CD4-positive, alpha-beta T cell treated with Interleukin-15 for 4 hours (primary cell): ENCODE measurements at places on chromosomes 3 and 15.
A peak's percentile ranks its signal among the peaks of the same experiment; 100 is the strongest.

GRCh38 chr15:83012636-83013035 lies 1.2 kb upstream of the C15orf40 start:
- no peak for DNase-seq

- DNase-seq: no peak
Observed at GRCh38 chr3:42900226-42901072, 5.5 kb upstream of the ZNF662 start.

DNA sequence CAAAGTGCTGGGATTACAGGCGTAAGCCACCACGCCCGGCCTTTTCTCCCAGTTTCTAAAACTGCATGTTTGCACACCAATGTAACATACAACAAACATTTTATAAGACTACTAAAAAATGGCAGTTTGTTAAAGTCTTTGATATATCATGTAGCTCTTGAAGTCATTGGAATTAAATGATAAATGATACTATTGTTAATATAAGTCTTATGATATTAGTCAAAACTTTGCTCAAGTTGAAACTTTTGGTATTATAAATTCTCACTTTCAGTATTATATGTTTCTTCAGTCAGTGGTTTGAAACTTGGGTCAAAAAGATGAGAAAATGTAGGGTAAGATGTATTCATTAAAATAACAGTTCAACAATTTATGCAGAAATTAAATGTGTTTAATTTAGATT lies 117.6 kb upstream of the TBL1XR1 start:
- DNase-seq: no peak

- DNase-seq: no peak
Observed at GRCh38 chr3:187370051-187370450, 1.9 kb downstream of the RTP4 start.

DNA sequence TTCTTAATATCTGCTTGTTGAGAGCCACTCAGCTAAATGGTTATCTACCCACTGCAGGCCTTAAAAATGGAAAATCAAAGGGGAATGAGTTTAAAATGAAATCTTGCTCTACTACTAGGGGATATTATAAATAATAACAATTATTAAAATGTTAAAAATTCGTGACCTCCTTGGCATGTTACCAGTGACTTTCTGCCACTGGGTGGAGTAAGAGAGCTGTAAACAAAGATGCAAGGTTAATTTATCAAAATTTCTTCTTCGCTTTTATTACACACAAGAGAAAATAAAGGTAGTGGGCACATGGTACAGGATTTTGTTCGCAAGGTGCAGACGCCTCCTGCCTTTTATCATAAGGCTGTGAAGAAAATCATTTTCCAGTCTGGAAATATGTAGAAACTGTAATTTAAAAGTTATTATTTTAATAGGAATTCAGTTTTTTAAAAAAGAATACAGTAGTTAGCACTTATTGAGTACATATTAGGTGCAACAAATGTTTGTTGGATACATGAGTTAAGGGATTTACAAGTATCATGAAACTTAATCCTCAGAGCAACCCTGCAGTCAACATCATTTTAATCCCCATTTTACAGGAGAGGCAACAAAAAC lies 272.6 kb downstream of the SUCLG2 start:
- peak; percentile 32 for DNase-seq

GRCh38 chr3:158430968-158431367 lies 140.0 kb upstream of the MLF1 start:
- DNase-seq: no peak

GRCh38 chr3:51955175-51955892 lies at the start of gene GPR62:
Gene GPR62 (plus strand): TSS chr3:51955381. CDS start chr3:51955653, 272 bp downstream.
- no peak for DNase-seq

GRCh38 chr15:88258093-88258641 lies 1.6 kb upstream of the NTRK3 start:
- no peak for DNase-seq

GRCh38 chr3:157135671-157136396 lies 24.1 kb downstream of the CCNL1 start:
- DNase-seq: no peak

DNA sequence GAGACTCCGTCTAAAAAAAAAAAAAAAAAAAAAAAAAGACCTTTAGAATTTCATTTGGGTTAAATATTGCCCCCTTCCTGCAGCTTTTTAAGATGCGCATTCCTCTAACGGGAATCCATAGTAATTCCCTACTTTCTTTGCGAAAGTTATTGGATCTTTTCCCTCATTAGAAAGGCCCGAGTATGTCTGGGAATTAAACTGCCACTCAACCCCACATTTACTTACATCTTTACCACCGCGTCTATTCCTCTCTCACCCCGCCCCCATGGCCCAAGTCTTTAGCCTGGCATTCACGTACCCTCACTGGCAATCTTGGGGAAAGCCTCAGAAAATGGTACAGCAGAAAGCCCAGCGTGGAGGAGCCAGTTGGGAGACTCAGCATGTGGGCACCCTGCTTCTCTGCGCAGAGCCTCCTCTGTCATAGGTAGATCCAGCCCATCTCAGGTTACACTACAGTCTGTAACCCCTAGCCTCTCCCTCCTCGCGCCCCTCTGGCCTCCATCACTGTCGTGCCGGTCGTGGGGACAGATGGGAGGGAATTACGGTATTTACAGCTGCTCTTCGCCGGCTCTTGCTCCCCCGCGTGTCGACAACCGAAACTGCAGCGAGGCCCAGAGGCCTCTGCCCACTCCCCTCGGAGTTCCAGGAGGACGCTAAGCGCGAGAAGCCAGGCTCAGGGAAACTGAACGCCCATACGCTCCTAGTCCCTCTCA lies 6.4 kb upstream of the ANKDD1A start:
- peak; percentile 77 for DNase-seq

GRCh38 chr3:128498901-128499530 lies 6.0 kb upstream of the GATA2 start:
- DNase-seq: no peak

- no peak for DNase-seq
Observed at GRCh38 chr3:174318181-174318580, 541.0 kb upstream of the NAALADL2 start.

GRCh38 chr3:147507638-147508286 lies 98.6 kb downstream of the ZIC1 start:
- no peak for DNase-seq
